Activated CD4-positive, alpha-beta memory T cell treated with anti-CD3 and anti-CD28 coated beads for 36 hours (primary cell): ENCODE measurements at places on chromosomes 7 and 10. TPM values are rescaled to one million over a fixed set of nuclear protein-coding genes. Genes with fewer than 3 reads are reported as not detected.

- no peak overlapping the region for H3K27ac ChIP-seq
- DNase-seq, result no peak
- H3K27me3 ChIP-seq, result no peaks in the 10 kb centered on the region
- peaks cover 2% of the 10 kb centered on the region for H3K4me1 ChIP-seq
Measured at GRCh38 chr10:17733620-17734019, 18.4 kb upstream of the TMEM236 start.

GRCh38 chr10:122151121-122151694, 119.9 kb upstream of the BTBD16 start:
- no peak overlapping the region for H3K4me3 ChIP-seq
- H3K4me1 ChIP-seq, result no peaks in the 10 kb centered on the region
- no peak for DNase-seq
- no peaks in the 10 kb centered on the region for H3K36me3 ChIP-seq
- no peak overlapping the region for H3K27ac ChIP-seq
- peaks cover 6% of the 10 kb centered on the region for H3K27me3 ChIP-seq

DNA sequence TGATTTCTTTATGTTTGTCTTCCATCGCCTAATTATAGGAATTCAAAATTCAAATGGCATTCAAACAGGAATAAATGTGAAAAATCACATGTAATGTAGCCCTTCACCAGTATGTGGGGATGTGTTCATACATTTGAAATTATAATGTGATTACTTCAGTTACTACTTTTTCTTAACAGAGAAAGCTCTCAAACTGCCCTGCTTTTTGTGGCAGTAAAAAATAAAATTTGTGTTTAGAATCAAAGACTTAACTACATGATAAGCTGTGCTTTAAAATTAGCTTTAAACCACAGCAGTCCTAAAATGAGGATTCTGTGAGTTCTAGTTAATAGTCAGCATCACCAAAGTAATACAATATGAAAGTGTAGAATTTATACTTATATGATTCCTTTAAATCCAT, 7.8 kb upstream of the HERC4 start:
- H3K4me1 ChIP-seq, result no peaks in the 10 kb centered on the region
- no peak overlapping the region for H3K4me3 ChIP-seq
- H3K36me3 ChIP-seq, result no peaks in the 10 kb centered on the region
- no peak overlapping the region for H3K27ac ChIP-seq
- no peaks in the 10 kb centered on the region for H3K27me3 ChIP-seq

DNA sequence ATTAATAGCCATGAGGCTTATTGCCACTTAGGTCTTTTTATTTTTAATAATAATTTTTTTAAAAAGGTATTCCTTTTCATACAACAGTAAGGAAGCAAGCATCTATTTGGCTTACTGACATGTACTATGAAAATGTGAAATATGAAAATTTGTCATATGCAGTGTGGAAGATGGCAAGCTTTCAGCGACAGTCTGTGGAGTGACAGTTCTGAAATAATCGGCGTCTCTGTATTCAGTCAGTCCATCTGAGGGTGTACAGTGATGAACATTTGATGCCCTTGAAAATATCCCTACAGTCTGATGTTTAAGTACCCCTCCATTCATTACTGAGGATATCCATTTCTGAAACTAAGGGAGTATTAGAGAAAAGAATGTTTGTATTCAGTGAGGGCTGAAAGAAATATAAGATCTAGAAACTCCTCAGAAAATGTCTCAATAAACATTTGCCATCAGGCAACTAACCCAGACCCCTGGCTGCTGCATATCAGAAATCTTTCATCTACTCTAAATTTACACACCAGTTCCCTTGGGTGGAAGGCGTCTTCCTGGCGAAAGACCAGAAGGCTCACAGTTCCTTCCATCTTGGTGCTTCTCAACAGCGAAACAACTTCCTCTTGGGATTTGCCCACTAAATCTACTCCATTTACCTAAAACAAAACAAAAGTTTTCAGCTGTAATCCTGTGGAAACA, 440.6 kb downstream of the PARD3 start:
- peaks cover 1% of the 10 kb centered on the region for H3K27me3 ChIP-seq
- no peaks in the 10 kb centered on the region for H3K36me3 ChIP-seq
- no peak overlapping the region for H3K27ac ChIP-seq
- H3K4me3 ChIP-seq, result no peak overlapping the region
- no peak for DNase-seq

GRCh38 chr7:91098566-91098965, 165.7 kb upstream of the FZD1 start:
- no peak overlapping the region for H3K4me3 ChIP-seq
- no peak for DNase-seq
- H3K36me3 ChIP-seq, result no peaks in the 10 kb centered on the region

- H3K36me3 ChIP-seq, result no peaks in the 10 kb centered on the region
- H3K27ac ChIP-seq, result no peak overlapping the region
- H3K27me3 ChIP-seq, result peaks cover 2% of the 10 kb centered on the region
- DNase-seq, result peak; percentile 15
- H3K4me1 ChIP-seq, result no peaks in the 10 kb centered on the region
Measured at GRCh38 chr10:62554632-62555199, 180.5 kb downstream of the ZNF365 start.

- H3K27ac ChIP-seq, result no peak overlapping the region
- no peak for DNase-seq
- no peak overlapping the region for H3K4me3 ChIP-seq
- H3K36me3 ChIP-seq, result no peaks in the 10 kb centered on the region
- no peaks in the 10 kb centered on the region for H3K4me1 ChIP-seq
Measured at GRCh38 chr10:111435871-111436270, 359.0 kb downstream of the ADRA2A start.

GRCh38 chr10:35442592-35442991, 106.3 kb downstream of the CCNY start:
- H3K36me3 ChIP-seq, result peaks cover 46% of the 10 kb centered on the region
- no peaks in the 10 kb centered on the region for H3K27me3 ChIP-seq
- H3K4me3 ChIP-seq, result no peak overlapping the region
- H3K4me1 ChIP-seq, result peaks cover 52% of the 10 kb centered on the region

GRCh38 chr10:94416896-94417295, 14.6 kb downstream of the TBC1D12 start:
- H3K27me3 ChIP-seq, result peaks cover 5% of the 10 kb centered on the region
- H3K4me1 ChIP-seq, result no peaks in the 10 kb centered on the region
- DNase-seq, result no peak
- no peak overlapping the region for H3K4me3 ChIP-seq

GRCh38 chr7:130292682-130293257, at the start of gene CPA4:
CPA4 (plus strand) TSS chr7:130293161; CDS start chr7:130293181, 20 bp downstream.
- DNase-seq, result no peak
- peaks cover 4% of the 10 kb centered on the region for H3K4me1 ChIP-seq
- H3K4me3 ChIP-seq, result no peak within 1 kb of the TSS
- H3K36me3 ChIP-seq, result no peaks in the 10 kb centered on the region

DNA sequence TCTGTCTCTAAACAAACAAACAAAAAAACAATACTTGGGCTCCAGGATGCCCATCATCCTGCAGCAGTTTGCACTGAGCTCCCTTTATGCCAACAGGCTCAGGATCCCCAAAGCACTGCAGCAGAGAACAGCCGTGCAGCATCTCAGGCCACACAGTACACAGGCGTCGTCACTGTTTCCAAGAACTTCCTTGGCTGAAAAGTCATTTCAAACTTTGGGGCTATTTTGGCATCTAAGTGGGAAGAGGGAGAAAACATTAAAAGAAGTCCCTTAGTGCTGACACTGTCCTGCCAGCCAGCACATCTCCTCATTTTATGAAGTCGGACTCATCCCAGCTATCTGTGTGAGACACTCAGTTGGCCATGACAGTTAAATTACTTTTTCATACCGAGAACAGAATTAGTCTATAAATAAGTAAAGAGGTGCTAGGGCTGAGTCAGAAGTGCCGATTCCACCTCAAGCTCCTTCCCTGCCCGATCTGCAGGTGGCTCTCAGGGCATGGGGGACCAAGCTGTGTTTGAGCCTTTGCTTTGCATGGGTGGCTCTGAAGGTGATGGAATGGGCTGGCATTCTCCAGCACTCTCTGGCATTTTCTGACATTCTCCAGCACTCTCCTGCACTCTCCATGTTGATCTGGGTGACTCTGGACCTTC, 68.5 kb downstream of the PTPRN2 start:
- H3K36me3 ChIP-seq, result no peaks in the 10 kb centered on the region
- H3K27me3 ChIP-seq, result peaks cover 7% of the 10 kb centered on the region
- H3K4me3 ChIP-seq, result no peak overlapping the region
- no peaks in the 10 kb centered on the region for H3K4me1 ChIP-seq
- no peak overlapping the region for H3K27ac ChIP-seq

GRCh38 chr7:44625526-44626471, 19.4 kb downstream of the OGDH start:
- DNase-seq, result no peak
- H3K4me1 ChIP-seq, result peaks cover 81% of the 10 kb centered on the region
- H3K4me3 ChIP-seq, result no peak overlapping the region
- no peaks in the 10 kb centered on the region for H3K27me3 ChIP-seq

GRCh38 chr10:127100983-127101615, 95.3 kb downstream of the INSYN2A start:
- no peak for DNase-seq
- H3K4me3 ChIP-seq, result no peak overlapping the region
- H3K27ac ChIP-seq, result no peak overlapping the region
- H3K27me3 ChIP-seq, result no peaks in the 10 kb centered on the region
- no peaks in the 10 kb centered on the region for H3K36me3 ChIP-seq

GRCh38 chr10:50565301-50566083, 58.3 kb downstream of the SGMS1 start:
- no peak overlapping the region for H3K27ac ChIP-seq
- no peak overlapping the region for H3K4me3 ChIP-seq
- DNase-seq, result no peak
- H3K4me1 ChIP-seq, result peaks cover 8% of the 10 kb centered on the region
- no peaks in the 10 kb centered on the region for H3K27me3 ChIP-seq

- no peak for DNase-seq
- H3K27ac ChIP-seq, result no peak overlapping the region
- no peaks in the 10 kb centered on the region for H3K36me3 ChIP-seq
- H3K4me3 ChIP-seq, result no peak overlapping the region
- no peaks in the 10 kb centered on the region for H3K4me1 ChIP-seq
Measured at GRCh38 chr10:44715136-44715535, 196.0 kb upstream of the TMEM72 start.

DNA sequence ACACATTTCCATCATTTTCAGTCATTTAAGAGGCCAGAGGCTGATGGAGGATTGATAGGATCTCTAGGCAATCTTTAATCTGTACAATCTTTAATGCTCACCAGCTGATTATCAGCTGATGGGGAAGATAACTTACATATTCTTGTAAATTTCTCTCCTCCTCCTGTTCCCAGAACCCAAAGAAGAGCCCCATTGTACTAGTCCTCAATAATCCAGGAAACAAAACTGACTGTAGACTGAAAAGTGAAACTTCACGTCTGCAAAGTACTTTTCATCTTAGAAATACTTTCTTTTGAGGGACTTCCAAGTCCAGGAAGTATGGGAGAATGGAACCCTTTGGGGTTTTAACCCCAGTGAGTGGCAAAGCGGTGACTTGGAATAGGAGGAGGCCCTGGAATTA, 283.3 kb downstream of the FRMD4A start:
- no peak overlapping the region for H3K27ac ChIP-seq
- no peak for DNase-seq
- no peaks in the 10 kb centered on the region for H3K36me3 ChIP-seq
- no peaks in the 10 kb centered on the region for H3K4me1 ChIP-seq

GRCh38 chr7:87370660-87371180, 25.3 kb downstream of the CROT start:
- DNase-seq, result no peak
- H3K27ac ChIP-seq, result no peak overlapping the region
- no peaks in the 10 kb centered on the region for H3K27me3 ChIP-seq

- no peak for DNase-seq
- peaks cover 71% of the 10 kb centered on the region for H3K36me3 ChIP-seq
- H3K4me3 ChIP-seq, result no peak overlapping the region
- H3K27ac ChIP-seq, result no peak overlapping the region
- H3K4me1 ChIP-seq, result peaks cover 28% of the 10 kb centered on the region
Measured at GRCh38 chr10:1120801-1121211, 64.6 kb downstream of the WDR37 start.

Gene CDK14
- total RNA-seq, result not detected

Gene SP8
- total RNA-seq, result not detected

Gene RAB19
- 13.3 TPM for total RNA-seq

Gene CYP3A7
- not detected for total RNA-seq

Gene NPFFR1
- total RNA-seq, result 0.02 TPM

Gene MOGAT3
- not detected for total RNA-seq
